HS-27A (cell line): ENCODE measurements at places on chromosomes 7 and 10.

- no peak for DNase-seq
These were observed 861 bp upstream of the LIMK1 start for GRCh38 chr7:74082770-74083116.

- DNase-seq = no peak
These were observed 770 bp downstream of the PLXNA4 start for GRCh38 chr7:132575419-132575981.

GRCh38 chr10:133140417-133141143, 19.4 kb upstream of the KNDC1 start:
- DNase-seq = no peak

DNA sequence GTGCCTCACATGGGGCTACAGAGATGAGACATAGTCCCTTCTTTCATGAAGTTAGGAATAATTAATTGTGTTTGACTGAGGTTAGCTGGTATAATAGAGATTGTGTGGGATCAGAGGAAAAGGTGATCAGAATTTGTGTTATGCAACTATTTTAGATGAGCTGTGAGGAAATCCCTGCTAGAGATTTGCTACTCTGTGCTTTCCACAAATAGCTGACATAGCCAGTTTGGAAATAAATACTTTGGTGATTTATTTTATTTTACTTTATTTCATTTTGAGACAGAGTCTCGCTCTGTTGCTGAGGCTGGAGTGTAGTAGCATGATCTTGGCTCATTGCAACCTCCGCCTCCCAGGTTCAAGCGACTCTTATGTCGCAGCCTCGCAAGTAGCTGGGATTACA, 32.3 kb downstream of the ST7 start:
- no peak for DNase-seq

- no peak for DNase-seq
These were observed 6.4 kb upstream of the RALA start for GRCh38 chr7:39617005-39617404.

DNA sequence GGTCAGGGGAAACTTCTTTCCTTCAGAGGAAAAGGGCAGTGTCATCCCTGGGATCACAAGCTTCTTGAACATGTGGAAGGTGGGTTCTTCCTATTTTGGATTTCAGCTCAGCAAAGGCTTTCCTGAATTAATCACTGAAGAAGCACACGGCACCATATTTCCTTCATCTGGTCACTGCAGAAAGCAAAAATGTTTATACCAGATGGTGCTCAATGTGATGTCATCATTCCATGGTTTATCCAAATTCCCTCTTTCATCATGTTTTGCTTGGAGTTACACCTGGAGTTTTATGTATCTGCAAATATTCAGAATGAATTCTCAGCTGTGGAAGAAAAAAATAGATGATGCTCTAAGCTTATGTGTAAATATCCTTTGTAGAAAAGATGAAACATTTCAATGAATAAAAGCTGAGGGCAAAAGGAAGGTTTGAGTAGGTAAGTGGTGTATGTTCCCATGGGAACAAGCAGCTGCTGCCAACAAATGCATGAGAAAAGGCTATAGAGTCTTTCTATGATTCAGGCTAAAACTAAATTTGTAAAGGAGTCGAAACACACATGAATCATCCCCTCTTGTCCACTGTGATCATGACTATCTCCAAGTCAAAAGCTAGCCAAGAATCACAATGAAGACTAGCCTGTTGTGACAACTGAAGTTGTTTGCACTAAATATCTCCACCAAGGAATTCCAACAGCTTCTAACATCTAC, 26.9 kb upstream of the BPGM start:
- DNase-seq = no peak
